Thoracic aorta (tissue), 2 donors: ENCODE measurements at places on chromosomes 5 and 9. TPM values are rescaled to one million over a fixed set of nuclear protein-coding genes. Genes with fewer than 3 reads are reported as not detected.

GRCh38 chr5:10591159-10591558 is 27.3 kb downstream of the ANKRD33B start:
- DNase-seq = no peak
- no peaks in the 10 kb centered on the region for H3K4me1 ChIP-seq
- no peak overlapping the region for H3K27ac ChIP-seq
- no peak overlapping the region for H3K4me3 ChIP-seq
- H3K36me3 ChIP-seq = no peaks in the 10 kb centered on the region

DNA sequence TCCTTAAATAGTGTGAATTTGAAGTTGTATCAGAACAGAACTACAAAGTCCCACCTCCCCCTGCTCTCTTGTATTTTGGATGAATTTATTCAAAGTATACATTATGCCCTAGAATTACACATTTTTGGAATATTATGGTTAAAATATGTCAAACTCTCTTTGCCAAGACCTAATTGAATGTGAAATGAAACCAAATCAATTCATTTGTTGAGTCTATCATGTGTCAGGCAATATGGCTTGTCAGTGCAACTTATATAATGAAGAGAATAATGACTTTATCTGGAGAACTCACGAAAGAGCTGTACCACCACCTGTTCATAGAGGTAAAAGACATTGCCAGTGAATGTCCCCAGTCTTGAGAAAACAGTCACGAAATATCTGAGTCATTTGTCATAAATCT is 106.8 kb downstream of the TUSC1 start:
- H3K4me3 ChIP-seq = no peak overlapping the region
- no peaks in the 10 kb centered on the region for H3K27me3 ChIP-seq
- H3K36me3 ChIP-seq = no peaks in the 10 kb centered on the region
- DNase-seq = no peak

DNA sequence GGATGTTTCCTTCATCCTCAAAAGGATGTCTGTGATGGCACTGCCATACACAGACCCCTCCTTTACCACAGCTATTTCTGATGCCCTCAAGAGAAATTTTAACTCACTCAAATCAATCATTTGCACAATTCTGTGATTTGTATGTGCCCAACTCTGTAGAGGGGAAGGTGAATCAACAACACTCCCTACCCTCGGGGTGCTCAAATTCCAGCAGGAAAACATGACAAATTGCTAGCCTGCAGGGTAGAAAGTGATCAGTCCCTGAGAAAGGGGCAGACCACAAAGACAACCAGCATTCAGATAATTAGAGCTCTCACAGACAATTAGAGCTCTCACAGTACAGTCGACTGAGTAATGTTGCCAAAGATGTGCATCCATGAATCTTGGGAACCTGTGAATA is 45.3 kb upstream of the FOXE1 start:
- no peaks in the 10 kb centered on the region for H3K36me3 ChIP-seq
- H3K4me3 ChIP-seq = no peak overlapping the region
- no peak overlapping the region for H3K27ac ChIP-seq
- H3K27me3 ChIP-seq = no peaks in the 10 kb centered on the region

DNA sequence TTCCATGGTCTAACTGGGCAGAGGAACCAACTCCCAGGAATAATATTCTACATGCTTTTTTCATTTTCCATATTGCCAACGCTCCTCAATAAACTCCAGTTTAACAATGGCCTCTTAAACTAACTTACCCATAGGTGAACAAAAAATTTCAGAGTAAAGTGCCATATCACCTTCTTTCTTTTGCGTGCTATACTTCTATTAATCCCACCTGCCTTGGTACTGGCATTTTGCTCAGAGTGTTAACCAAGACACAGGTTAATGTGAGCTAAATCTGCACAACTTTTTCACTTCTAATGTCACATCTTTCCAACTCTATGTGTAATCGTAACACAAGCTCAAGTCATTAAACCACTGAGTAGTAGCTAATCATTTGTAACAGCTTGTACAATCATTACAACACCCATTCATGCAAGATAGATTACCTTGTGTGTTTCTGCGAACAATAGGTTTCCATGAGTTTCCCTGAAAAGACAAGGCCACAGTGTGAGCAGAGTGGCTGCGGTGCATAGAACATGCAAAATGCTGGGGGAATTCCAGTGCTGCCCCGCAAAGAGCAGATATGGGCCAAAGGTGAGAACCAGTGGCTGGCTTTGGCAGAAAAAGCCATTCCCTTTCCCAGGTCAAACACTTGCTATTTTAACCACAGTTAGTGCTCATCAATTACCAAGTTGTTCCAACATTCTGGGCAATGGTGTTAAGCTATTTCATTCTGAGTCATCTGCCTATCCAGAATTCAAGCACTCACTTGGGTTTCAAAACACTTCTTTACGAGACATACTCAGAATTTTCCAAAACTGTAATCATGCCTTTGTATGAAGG is 42.8 kb downstream of the TIMD4 start:
- H3K27me3 ChIP-seq = no peaks in the 10 kb centered on the region
- DNase-seq = no peak
- no peaks in the 10 kb centered on the region for H3K4me1 ChIP-seq
- H3K4me3 ChIP-seq = no peak overlapping the region
- H3K27ac ChIP-seq = no peak overlapping the region

GRCh38 chr5:126446498-126447224 is 23.5 kb downstream of the GRAMD2B start:
- no peaks in the 10 kb centered on the region for H3K27me3 ChIP-seq
- H3K27ac ChIP-seq = no peak overlapping the region
- DNase-seq = no peak
- no peaks in the 10 kb centered on the region for H3K36me3 ChIP-seq
- H3K4me3 ChIP-seq = no peak overlapping the region

GRCh38 chr5:21831145-21831787 is 1021.9 kb downstream of the CDH12 start:
- H3K27me3 ChIP-seq = no peaks in the 10 kb centered on the region
- no peak overlapping the region for H3K4me3 ChIP-seq
- no peaks in the 10 kb centered on the region for H3K4me1 ChIP-seq
- no peak for DNase-seq
- H3K27ac ChIP-seq = no peak overlapping the region

- no peaks in the 10 kb centered on the region for H3K36me3 ChIP-seq
- H3K27me3 ChIP-seq = no peaks in the 10 kb centered on the region
- H3K4me3 ChIP-seq = no peak overlapping the region
- H3K27ac ChIP-seq = no peak overlapping the region
These were observed 111.1 kb upstream of the DPYSL3 start for GRCh38 chr5:147621016-147621415.

DNA sequence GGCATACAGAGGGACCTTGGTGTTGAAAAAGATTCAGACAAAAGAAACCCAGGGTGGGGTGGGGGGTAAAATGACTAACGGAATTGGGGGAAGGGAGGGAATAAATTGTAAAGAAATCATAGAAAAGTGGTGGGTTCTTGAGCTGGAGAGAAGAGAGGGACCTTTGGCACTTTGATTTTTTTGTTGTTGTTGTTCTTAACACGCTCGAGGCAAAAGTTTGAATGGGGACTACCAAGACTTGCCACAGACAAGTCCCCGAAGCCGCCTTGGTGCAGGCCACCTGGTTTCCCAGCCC is 616 bp downstream of the VCAN start:
- no peak for DNase-seq
- H3K4me1 ChIP-seq = no peaks in the 10 kb centered on the region
- peak overlapping the region; percentile 79 for H3K4me3 ChIP-seq
- H3K36me3 ChIP-seq = no peaks in the 10 kb centered on the region
- H3K27me3 ChIP-seq = no peaks in the 10 kb centered on the region

- H3K4me1 ChIP-seq = no peaks in the 10 kb centered on the region
- no peak overlapping the region for H3K4me3 ChIP-seq
- DNase-seq = no peak
- H3K36me3 ChIP-seq = no peaks in the 10 kb centered on the region
- no peak overlapping the region for H3K27ac ChIP-seq
These were observed 200.4 kb downstream of the MAST4 start for GRCh38 chr5:66796305-66797292.

DNA sequence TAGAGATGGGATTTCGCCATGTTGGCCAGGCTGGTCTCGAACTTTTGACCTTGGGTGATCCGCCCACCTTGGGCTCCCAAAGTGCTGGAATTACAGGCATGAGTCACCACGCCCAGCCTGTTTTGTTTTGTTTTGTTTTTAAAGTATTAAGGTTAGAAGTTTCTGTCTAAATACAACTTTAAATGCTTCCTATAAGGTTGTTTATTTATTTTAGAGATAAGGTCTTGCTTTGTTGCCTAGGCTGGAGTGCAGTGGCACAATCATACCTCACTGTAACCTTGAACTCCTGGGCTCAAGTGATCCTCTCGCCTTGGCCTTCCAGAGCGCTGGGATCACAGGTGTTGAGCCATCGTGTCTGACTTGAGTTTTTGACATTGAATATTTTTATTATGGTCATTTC is 11.4 kb downstream of the MRRF start:
- no peaks in the 10 kb centered on the region for H3K4me1 ChIP-seq
- H3K27ac ChIP-seq = no peak overlapping the region
- H3K27me3 ChIP-seq = no peaks in the 10 kb centered on the region
- no peak overlapping the region for H3K4me3 ChIP-seq

DNA sequence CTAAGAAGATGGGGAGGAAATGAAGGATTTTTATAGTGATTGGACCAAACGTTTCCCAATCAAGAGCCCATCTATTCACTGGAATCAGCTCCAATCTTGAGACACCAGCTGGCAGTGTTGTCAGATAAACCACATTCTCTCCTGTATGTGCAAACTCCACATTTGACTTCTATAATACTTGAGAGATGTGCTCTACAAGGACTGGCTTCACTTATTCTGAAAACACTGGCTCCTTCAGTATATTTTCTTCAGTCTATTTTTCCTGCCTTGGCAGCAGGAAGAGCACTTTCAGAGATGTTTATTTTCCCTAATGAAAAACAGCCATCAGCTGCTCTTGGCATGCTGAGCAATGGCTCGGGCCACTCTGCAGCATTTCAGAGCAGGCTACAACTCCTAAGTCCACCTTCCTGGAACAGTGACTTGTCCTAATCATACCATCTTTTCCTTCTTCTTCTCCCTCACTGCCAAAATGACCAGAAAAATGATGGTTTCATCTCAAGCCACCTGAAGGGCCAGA is 96.9 kb upstream of the FSTL4 start:
- H3K4me3 ChIP-seq = no peak overlapping the region
- H3K36me3 ChIP-seq = no peaks in the 10 kb centered on the region
- no peaks in the 10 kb centered on the region for H3K27me3 ChIP-seq
- H3K27ac ChIP-seq = no peak overlapping the region
- H3K4me1 ChIP-seq = peaks cover 18% of the 10 kb centered on the region

- peaks cover 9% of the 10 kb centered on the region for H3K4me1 ChIP-seq
- H3K36me3 ChIP-seq = no peaks in the 10 kb centered on the region
- DNase-seq = no peak
- H3K27me3 ChIP-seq = no peaks in the 10 kb centered on the region
- no peak overlapping the region for H3K4me3 ChIP-seq
These were observed 293.4 kb upstream of the IRX1 start for GRCh38 chr5:3302228-3302627.

- no peak overlapping the region for H3K27ac ChIP-seq
- no peaks in the 10 kb centered on the region for H3K4me1 ChIP-seq
- H3K4me3 ChIP-seq = no peak overlapping the region
- no peaks in the 10 kb centered on the region for H3K27me3 ChIP-seq
These were observed 366.7 kb upstream of the CTNND2 start for GRCh38 chr5:12270914-12271313.

GRCh38 chr5:132112111-132112510 is 38.5 kb downstream of the CSF2 start:
- H3K27me3 ChIP-seq = no peaks in the 10 kb centered on the region
- H3K4me3 ChIP-seq = no peak overlapping the region
- H3K4me1 ChIP-seq = no peaks in the 10 kb centered on the region
- no peak overlapping the region for H3K27ac ChIP-seq
- H3K36me3 ChIP-seq = no peaks in the 10 kb centered on the region
- DNase-seq = no peak

GRCh38 chr9:81592887-81593266 is 96.5 kb downstream of the TLE1 start:
- peak; percentile 60 for DNase-seq
- H3K4me1 ChIP-seq = peaks cover 33% of the 10 kb centered on the region
- peak overlapping the region; percentile 85 for H3K27ac ChIP-seq

GRCh38 chr5:16179511-16179935 is at the start of gene MARCHF11:
TSS of gene MARCHF11 (minus strand) at chr5:16179791. CDS start at chr5:16179575, 216 bp downstream.
- H3K27ac ChIP-seq = no peak within 1 kb of the TSS
- H3K36me3 ChIP-seq = no peaks in the 10 kb centered on the region
- H3K4me1 ChIP-seq = no peaks in the 10 kb centered on the region
- no peak within 1 kb of the TSS for H3K4me3 ChIP-seq
- DNase-seq = no peak

GRCh38 chr5:136350343-136350742 is 15.0 kb downstream of the TRPC7 start:
- no peaks in the 10 kb centered on the region for H3K4me1 ChIP-seq
- no peak overlapping the region for H3K4me3 ChIP-seq
- no peaks in the 10 kb centered on the region for H3K36me3 ChIP-seq
- H3K27ac ChIP-seq = no peak overlapping the region
- H3K27me3 ChIP-seq = no peaks in the 10 kb centered on the region

DNA sequence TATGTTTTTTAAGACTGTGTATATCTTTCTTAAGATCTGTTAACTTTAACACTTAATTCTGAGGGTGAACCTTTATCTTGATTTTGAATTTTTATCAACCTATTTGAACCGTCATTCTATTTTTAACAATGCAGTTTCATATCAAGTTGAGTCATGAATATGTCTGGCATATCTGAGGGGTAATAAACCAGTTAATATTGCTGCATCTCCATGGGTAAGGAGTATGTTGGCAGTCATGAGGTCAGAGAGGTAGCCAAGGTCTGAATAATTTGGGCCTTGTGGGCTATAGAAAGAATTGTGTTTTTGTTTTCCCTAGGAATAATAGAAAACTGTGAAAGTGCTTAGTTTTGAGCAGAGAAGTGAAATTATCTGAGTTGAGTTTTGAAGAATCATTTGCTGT is 419.0 kb downstream of the PLK2 start:
- H3K27ac ChIP-seq = no peak overlapping the region
- no peak overlapping the region for H3K4me3 ChIP-seq
- no peaks in the 10 kb centered on the region for H3K4me1 ChIP-seq

DNA sequence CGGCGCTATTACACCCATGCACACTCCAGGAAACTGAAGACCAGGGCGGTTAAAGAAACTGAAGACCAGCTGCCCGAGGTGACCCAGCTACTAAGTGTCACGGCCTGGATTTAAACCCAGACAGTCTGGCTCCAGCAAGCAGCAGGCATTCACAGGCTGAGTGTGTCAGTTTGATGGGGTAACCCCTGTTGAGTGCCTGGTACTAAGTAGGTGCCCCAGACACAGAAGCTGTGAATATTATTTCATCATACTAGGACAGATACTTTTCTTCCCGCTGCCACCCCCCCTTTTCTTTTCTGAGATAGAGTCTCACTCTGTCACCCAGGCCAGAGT is 7.3 kb downstream of the ENG start:
- H3K36me3 ChIP-seq = peaks cover 16% of the 10 kb centered on the region
- DNase-seq = no peak
- peak overlapping the region; percentile 97 for H3K27ac ChIP-seq
- H3K4me1 ChIP-seq = peaks cover 46% of the 10 kb centered on the region
- H3K4me3 ChIP-seq = peak overlapping the region; percentile 6

Gene IL5
- total RNA-seq = not detected

Gene ADGRV1
- 1.4 TPM for total RNA-seq

Gene NUTM2F
- total RNA-seq = not detected

Gene NR2F1-AS1
- 8.7 TPM for total RNA-seq

Gene SLC45A2
- not detected for total RNA-seq

Gene DNAJC21
- 44.2 TPM for total RNA-seq

Gene CARD9
- total RNA-seq = 1.4 TPM

Gene IRX2
- 0.54 TPM for total RNA-seq

Gene PCAT7
- total RNA-seq = not detected

Gene VCAN
- 870 TPM for total RNA-seq

Gene CD72
- 2.2 TPM for total RNA-seq

Gene PFN3
- total RNA-seq = not detected

Gene CCDC183
- total RNA-seq = 0.68 TPM

Gene WNK2
- 0.95 TPM for total RNA-seq

Gene PCDHGB5
- 26.3 TPM for total RNA-seq

Gene SLC25A48
- 0.78 TPM for total RNA-seq

Gene MYMK
- total RNA-seq = not detected

Gene SHOC1
- total RNA-seq = not detected

Gene PCDH12
- 5.1 TPM for total RNA-seq
